ENCODE measurements at places on chromosomes 2 and 18.

DNA sequence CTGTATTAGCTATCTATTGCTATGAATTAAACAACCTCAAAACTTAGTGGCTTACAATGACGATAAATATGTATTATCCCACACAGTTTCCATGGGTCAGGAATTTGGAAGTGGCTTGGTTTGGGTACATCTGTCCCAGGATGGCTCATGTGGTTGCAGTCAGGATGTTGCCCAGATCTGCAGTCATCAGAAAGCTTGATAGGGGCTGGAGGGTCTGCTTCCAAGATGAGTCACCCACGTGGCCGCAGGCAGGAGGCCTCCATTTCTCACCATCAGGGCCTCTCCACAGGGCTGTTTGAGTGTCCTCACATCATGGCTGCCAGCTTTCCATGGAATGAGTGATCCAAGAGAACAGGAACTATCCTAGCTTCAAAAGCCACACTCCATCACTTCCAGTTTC lies 46.4 kb downstream of the CHRNA1 start:
- no peak for DNase-seq

DNA sequence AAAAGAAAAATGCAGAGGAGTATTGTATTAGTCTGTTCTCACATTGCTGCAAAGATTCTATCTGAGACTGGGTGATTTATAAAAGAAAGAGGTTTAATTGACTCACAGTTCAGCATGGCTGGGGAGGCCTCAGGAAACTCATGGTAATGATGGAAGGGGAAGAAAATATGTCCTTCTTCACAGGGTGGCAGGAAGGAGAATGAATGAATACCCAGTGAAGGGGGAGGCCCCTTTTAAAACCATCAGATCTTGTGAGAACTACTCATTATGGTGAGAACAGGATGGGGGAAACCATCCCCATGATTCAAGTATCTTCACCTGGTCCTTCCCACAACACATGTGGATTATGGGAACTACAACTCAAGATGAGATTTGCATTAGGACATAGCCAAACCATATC lies 9.1 kb upstream of the PLCL1 start:
- DNase-seq = no peak

DNA sequence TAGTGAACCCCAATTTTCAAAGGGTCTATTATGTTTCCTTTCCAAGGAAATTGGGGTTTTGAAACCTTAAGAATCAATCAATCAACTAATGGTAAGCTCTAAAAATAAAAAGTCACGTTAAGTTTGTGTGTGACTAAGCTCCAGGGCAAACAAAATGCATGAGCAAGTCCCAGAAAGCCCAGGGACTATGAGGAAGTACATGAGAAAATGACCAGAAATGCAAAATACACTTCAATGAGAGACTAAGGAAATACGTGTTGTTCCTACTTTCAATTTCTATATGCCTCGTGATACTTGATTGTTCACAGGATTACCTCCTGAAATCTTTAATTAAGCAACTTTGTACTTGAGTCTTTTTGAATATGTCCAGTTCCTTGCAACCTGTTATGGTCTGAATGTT lies 684.4 kb upstream of the SYT4 start:
- DNase-seq = no peak

GRCh38 chr18:370751-371608 lies 103.1 kb upstream of the THOC1 start:
- DNase-seq = no peak

DNA sequence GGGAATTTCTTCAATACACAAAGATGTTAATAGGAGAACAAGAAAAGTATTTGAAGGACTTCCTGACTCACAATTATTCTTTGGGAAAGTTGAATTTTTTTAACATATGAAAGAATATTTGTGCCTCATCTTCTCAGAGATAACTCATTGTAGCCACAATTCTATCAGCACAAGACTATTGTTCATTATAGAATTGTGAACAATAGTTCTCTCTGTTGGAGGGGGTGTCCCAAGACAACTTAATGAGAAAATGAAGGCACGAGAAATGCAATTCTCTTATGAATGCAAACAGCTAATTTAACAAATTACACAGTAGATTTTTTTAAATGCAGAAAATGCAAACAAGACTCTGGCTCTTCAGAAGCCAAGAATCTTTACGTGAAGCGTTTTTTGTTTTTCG lies 157.0 kb downstream of the BARD1 start:
- DNase-seq = no peak

DNA sequence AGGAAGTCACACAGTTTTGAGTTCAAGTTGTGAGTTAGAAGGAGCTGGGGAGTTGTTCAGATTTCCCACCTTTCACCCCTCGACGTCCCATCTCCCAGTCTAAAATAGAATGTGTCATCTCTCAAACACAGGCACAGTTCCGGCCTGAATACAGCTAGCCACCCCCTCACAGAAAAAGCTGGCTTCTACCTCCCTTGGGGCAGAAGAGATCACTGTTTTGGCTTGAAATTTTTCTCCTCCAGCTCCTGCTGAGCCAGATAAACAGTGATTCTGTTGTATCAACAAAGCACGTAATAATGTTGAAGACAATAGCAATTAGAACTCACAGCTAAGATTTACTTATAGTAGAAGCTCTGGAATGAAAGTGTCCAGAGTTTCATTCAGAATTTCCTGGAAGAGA lies 74.7 kb downstream of the KIAA2012 start:
- DNase-seq = no peak

- DNase-seq = no peak
Measured at GRCh38 chr2:223591596-223591995, 10.6 kb downstream of the SCG2 start.

- no peak for DNase-seq
Measured at GRCh38 chr18:8705961-8706790, 820 bp downstream of the MTCL1 start.
